Stimulated activated CD4-positive, alpha-beta T cell treated with anti-CD3 and anti-CD28 coated beads, TNF-alpha, amount 100 ng/mL, for 24 hours (primary cell): ENCODE measurements at places on chromosomes 6 and 20.

DNA sequence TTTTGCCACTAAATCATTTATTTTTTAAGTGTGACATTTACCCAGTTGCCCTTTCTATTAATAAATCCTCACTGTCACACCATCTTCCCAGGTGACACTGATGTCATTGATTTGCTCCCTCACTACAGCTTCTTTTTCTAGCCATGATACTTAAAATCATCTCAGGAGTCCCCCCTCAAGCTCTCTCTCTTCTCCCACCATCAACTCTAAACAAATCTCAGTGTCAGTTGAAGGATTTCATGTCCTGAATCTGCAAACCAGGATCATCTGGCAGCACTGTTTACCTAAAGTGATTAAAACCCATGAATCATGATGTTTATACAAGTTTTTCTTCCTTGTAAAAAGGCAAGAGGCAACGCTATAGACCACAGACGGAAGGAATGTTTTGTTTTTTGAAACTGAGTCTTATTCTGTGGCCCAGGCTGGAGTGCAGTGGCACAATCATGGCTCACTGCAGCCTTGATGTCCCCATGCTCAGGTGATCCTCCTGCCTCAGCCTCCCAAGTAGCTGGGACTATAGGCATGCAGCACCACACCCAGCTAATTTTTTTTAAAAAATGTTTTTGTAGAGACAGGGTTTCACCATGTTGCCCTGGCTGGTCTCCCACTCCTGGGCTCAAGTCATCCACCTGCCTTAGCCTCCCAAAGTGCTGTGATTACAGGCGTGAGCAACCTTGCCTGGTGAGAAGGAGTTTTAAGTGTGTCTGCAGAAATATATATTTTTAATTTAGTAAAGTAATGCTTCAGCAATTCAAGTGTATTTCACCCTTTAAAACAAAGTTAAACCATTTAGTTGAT, 30.1 kb upstream of the SH3BGRL2 start:
- no peak for DNase-seq

DNA sequence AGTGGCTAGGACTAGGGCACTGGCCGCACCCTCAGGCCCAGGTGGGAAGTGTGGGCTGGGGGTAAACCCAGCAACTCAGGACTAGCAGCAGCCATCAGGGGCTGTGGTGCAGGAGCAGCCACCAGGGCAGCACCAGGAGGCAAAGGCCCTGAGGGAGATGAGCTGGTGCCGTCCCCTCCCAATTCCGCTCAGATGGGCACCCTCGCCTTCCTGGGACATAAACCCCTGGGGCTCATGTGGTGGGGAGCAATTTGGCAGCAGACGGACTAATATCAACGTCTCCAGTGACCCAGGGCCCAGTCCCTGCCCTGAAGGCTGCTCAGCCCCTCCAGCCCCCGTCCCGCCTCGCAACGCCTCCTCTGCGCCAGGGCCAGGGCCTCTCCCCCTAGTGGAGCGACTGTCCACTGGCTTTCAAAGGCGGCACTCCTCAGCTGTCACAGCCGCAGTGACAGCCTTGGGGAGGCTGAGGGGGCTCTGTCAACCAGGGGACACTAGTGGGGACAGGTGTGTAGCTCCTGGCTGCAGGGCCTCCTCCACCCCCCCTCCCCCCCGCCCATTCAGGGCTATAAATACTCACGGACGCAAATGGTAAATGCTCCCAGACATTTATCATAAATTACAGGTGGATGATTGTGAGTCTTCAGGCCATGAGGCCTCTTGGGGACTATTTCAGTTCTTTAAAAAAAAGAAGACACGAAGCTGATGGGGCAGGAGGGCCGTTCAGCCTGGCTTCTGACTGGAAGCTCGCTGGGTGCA, 349.9 kb downstream of the ZFAND3 start:
- no peak for DNase-seq

DNA sequence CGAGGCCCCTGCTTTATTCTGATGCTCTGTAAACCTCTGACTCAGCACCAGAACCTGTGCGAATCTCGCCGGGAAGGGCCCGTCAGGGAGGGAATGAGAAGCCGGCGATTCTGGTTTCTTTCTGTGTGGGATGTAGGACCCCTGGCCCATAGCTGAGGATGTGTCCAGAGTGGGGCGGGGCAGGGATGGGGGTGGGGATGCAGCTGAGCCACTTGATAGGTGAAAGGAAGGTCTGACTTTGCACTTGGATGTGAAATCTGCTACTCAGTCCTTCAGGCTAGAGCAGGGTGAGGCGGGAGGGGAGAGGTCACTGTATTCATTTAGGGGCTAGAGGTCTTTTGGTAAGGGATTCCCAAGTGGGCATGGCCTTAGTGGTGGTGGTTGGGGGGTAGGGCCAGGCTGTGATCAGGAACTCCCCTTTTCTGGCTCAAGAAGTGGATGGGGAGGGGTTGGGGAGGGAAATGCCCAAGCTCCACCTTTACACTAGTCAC, 2.3 kb downstream of the TOX2 start:
- DNase-seq: no peak

DNA sequence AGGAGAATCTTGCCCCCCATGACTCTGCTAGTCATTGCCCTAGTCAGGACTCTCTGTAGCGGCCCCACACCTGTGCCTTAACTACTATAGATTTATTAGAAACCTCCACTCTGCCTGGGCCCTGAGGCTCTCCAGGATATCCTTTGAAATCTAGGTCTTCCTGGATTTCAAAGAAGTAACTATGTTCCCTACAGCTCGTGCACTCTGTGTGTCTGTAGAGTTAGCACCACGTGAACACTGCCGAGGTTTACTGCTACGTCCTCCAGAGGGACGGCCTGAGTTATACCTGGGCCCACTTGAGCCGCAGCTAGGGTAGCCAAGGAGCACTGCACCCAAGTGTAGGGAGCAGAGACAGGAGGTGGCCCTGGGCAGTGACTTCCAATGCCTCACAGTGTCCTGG, 19.8 kb downstream of the GLP1R start:
- DNase-seq: no peak

DNA sequence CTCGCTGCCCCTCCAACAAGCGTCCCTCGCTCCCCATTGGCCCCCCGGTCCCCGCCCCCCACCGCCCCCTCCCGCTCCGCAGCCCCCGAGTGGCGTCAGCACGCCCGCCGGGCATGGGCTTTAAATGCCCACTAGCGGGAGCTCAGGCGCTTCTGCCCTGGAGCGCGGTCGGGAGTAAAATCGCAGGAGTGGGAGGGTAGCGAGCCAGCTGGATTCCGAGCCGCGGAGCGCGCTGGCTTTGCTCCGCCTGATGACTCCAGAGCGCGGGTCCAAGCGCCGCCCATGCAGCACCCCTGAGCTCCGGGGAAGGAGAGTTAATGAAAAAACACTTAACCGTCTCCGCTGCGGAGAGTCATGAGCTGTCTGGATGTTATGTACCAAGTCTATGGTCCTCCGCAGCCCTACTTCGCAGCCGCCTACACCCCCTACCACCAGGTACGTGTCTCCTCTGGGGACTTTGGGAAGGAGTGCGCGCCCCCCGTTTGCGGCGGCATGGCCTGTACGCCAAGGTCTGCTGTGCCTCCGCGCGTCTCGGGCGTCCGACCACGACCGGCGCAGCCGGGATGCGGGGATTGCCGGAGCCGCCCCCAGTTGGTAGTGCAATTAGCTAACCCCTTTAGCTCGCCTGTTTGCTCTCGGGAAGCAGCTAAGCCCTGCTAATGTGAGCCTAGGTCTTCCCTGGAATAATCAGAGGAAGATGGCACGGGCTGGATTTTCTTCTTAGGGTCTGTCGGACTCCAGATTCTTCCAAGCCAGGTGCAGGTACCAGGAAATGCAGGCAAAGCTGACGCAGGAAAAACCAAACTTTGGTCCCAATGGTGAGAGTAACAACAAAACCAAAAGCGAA, at the start of gene VGLL2:
VGLL2 (plus strand) TSS at position 149 of the 847 bp plus-strand sequence; CDS start at position 355, 206 bp downstream.
- no peak for DNase-seq

- no peak for DNase-seq
Observed at GRCh38 chr6:22680950-22681349, 111.6 kb downstream of the HDGFL1 start.

GRCh38 chr20:31537890-31538289, 23.6 kb downstream of the HM13 start:
- DNase-seq: no peak

DNA sequence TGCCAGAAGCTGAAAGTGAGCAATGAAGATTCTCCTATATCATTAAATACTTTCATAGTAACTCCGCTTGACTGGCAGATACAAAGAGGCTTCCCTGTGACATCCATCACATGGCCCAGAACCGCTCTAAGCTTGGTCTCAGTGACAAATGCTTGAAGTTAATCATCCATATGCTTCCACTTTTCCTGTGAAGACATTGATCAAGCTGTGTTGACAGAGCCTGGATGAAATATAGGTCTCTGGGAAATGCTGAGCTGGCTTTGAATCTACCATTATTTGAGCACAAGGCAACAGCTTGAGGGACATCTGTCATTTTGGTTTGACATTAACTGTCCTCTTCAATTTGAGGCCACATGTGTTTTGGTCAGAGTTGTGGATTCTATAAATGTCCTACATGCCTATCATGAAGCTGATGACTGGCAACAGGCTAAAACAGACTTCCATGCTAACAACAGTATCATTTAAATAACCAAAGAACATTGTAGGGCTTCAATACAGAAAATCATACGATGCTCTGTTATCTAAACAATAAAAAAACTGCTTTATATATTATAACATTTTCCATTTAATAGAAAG, 402.2 kb upstream of the IRAK1BP1 start:
- DNase-seq: no peak
